ENCODE measurements at places on chromosomes 4 and X. TPM values are rescaled to one million over a fixed set of nuclear protein-coding genes. Genes with fewer than 3 reads are reported as not detected.

PDGFRA gene
- polyA plus RNA-seq, result 26.2 TPM

SMR3B gene
- 6.1 TPM for polyA plus RNA-seq

DUSP9 gene
- 2.5 TPM for polyA plus RNA-seq

- DNase-seq, result no peak
Measured at GRCh38 chr4:174658246-174658645, 136.0 kb upstream of the HPGD start.

GRCh38 chrX:12580548-12580947 lies 210.7 kb upstream of the PRPS2 start:
- no peak for DNase-seq

DNA sequence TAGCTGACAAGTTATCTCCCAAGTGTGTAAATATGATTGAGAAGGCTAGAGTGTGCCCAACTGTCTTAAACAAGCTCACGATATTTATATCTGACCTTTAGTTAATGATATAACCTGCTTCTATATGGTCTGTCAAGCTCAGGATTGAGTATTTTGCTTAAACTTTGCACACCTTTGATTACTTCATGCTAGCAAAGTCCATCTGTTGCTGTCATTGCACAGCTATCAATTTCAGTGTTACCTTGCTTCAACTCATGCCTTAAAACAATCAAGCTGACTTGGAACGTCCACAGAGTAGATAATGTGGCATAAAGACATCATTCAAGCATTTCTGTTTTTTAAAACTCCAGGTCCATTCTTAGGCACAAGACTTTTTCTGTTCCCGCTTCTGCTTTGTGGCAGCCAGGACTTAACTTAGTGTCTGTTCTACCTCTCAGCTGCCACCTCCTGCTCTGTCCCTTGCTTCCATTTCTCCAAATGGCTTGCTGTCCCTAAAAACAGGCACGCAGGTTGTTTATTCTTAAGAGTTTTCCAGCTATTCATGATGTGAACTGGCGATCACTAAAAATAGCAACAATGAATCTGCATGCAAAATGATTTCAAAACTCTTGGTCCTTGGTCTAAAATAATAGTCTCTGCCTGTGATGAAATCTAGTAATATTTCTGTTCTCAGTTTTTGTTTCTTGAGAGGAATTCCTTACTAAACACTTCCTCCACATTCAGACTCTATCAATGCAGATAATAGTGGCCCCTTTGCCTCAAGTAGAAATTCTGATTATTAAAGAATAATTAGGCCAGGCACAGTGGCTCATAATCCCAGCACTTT lies 16.3 kb upstream of the NEIL3 start:
- no peak for DNase-seq

Measured in testis (tissue), 5 donors.